ENCODE measurements at places on chromosomes 1 and 21.

- peak; percentile 45 for DNase-seq
Measured at GRCh38 chr1:167935216-167936067, 1.0 kb upstream of the DCAF6 start.

DNA sequence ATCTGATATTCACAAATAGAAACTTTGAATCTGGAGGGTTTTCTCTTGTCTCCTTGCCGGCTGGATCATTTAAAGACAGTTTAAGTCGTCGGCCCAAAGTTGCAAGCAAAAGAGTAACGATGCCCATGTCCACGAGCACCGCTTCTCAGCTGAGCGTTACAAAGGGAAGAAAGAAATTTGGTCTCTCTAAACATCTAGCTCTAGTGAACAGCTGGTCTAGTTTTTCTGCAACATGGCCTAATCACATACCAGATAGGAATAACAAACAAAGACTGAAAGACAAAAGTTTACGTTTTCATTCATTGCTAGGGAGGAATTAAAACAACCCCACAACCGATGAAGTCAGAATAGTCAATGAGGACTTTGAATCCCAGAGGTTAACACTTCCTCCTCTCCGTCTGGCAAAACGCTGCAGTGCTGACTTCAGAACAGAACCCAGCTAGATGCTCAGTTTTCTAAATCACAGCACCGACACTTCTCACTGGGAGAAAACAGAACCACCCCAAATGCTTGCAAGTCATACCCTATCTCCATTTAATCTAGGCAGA lies 69.4 kb downstream of the NTPCR start:
- DNase-seq, result no peak

DNA sequence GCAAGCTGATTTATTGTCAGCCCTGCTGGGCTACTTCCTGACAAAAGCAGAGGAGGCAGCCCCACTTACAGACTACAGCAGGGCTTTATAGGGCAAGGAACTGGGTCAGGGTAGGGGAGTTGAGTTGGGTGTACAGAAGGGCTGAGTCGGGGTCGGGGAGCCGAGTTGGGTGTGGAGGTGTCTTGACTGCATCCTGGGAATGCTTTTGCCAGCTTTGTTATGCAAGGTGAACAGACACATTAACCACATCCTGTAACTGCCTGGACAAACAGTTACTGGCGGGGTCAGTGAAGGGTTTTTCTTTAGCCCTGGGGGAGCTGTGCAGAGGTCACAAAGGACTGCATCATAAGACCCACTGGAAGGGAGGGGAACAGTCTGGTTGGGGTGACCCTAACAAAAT lies 39.1 kb upstream of the GBP5 start:
- DNase-seq, result no peak

- no peak for DNase-seq
Measured at GRCh38 chr1:168281603-168282325, 1.1 kb downstream of the TBX19 start.

DNA sequence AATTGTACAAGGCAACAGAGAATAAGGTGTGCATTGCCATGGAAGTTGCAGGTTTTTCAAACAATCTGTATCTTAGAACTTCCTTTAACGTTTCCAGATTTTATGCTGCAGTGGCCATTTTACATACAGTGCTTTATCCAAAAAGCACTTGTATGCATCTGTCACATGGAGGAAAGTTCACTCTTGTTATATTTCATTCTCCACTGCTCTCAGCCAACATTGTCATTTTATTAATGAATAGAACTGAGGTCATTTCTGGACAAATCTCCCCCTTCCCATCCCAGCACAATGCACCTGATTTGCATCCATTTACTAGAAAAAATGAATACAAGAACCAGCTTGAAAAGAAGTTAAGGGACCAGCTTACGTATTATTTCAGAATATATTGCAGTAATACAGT lies 342.0 kb downstream of the USP25 start:
- no peak for DNase-seq

DNA sequence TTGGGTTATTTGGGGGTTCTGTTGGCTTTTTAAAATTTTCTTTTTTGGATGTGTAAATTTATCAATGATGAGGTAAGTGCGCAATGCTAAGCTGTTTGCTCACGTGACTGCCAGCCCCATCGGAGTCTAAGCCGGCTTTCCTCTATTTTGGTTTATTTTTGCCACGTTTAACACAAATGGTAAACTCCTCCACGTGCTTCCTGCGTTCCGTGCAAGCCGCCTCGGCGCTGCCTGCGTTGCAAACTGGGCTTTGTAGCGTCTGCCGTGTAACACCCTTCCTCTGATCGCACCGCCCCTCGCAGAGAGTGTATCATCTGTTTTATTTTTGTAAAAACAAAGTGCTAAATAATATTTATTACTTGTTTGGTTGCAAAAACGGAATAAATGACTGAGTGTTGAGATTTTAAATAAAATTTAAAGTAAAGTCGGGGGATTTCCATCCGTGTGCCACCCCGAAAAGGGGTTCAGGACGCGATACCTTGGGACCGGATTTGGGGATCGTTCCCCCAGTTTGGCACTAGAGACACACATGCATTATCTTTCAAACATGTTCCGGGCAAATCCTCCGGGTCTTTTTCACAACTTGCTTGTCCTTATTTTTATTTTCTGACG lies 3.1 kb downstream of the OLIG2 start:
- DNase-seq, result peak; percentile 32

- no peak for DNase-seq
Measured at GRCh38 chr1:25084407-25084806, 147.9 kb downstream of the SYF2 start.

- no peak for DNase-seq
Measured at GRCh38 chr1:227320476-227320875, 2.2 kb upstream of the CDC42BPA start.

- DNase-seq, result no peak
Measured at GRCh38 chr1:230905733-230906132, 37.4 kb upstream of the C1orf198 start.

- no peak for DNase-seq
Measured at GRCh38 chr1:8084913-8085312, 58.8 kb upstream of the ERRFI1 start.

- DNase-seq, result no peak
Measured at GRCh38 chr21:35249636-35250035, 200.5 kb upstream of the RUNX1 start.

GRCh38 chr1:50108497-50109059 lies at the start of gene ELAVL4:
ELAVL4 (plus strand) TSS chr1:50108920; CDS start chr1:50109190, 270 bp downstream.
- DNase-seq, result no peak

- no peak for DNase-seq
Measured at GRCh38 chr1:3119725-3120124, 50.7 kb downstream of the PRDM16 start.
